Stimulated activated CD4-positive, alpha-beta T cell treated with anti-CD3 and anti-CD28 coated beads, Interleukin-12 subunit alpha, Interleukin-12 subunit beta, amount 100 ng/mL, for 24 hours (primary cell): ENCODE measurements at places on chromosomes 2 and 18.

DNA sequence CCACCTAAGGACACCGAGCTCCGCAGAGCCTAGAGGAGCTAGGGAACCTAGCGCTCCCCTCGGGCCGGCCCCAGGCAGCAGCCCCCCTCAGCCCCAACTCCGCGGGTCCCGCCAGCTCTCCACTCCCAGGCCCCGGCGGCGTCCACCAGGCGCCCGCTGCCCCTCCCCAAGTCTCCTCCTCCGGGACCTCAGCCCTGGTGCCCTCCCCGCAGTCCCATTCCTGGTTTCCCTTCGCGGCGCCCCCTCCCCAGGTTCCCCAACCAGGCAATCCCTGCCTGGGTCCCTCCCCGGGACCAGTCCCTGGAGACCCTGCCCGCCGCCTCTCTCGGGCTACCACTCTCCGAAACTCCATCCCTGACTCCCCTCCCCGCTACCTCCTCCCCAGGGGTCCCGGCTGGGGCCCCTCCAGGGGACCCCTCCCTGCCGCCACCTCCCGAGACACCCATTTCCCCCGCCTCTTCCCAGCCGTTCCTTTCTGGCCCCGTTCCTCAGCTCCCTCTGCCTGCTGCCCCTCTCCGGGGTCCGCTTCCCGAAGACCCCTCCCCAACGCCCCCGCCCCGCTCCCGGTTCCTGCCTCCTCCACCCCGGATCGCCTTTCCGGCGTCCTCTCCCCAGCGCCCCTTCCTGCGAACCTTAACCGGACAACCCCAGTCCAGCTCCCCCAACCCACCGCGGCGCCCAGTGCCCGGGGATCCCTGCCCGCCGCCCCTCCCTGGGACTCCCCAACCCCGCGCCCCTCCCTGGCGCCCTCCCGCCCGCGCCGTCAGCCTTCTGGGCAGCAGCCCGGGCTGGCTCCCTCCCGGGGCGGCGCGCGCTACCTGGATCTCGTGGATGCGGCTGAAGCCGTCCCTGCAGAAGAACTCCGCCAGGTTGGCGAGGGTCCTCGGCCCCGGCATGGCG is 678 bp downstream of the CYP27C1 start:
- no peak for DNase-seq

GRCh38 chr2:156349605-156350004 is 17.1 kb upstream of the NR4A2 start:
- DNase-seq: no peak

DNA sequence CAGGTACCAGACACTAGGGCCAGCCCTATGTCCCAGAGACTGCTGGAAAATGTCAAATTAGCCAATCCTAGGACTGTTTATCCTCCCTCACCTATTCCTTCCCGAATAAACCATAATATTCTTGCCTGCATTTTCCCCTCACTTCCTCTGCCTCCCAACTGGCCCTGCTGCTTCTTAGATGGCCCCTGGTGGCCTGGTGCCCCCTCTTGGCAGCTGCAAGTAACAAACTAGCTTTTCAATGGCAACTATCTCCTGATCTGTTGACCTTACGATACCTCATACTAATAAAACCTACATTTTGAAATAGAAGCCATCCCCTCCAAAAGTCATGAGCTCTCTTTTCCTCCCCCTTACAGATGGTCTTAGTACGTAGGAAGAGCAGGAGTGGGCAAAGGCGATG is 132.0 kb downstream of the ALPK2 start:
- DNase-seq: no peak

DNA sequence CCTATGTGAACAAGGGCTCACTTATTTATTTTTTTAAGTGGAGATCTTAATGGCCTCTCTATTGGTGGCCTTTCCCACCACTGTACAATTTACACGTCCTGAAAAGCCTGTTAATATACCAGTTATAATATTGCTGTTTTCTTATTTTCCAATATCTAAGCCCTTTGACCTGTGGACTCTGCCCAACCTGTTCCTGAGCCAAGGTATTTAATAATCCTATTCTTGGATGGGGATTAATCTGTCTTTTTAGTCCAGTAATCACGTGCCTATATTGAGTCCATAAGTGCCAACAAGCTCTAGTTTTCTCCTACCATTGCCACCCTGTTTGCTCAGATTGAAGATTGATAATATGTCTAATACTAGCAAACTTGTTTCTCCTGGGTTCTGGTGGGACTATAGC is 42.7 kb downstream of the MBD5 start:
- DNase-seq: no peak

DNA sequence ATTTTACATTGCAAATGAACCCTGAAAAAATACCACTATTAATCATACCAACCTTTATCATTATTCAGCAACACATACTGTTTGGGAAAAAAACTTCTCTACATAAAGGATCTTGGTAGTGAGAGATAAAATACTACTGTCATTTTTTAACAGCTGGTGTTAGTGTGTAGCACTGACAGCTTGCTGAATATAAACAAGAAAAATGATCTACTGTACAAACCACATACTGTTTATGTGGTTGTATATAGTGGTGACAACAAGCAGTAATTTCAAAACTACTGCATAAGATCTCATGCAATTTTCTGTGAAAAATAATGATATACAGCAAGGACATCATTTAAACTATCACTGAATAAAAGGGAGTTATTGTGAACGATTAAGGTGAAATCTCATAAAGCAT is 601.2 kb downstream of the LRP1B start:
- DNase-seq: no peak
